Suppressor macrophage treated with lipopolysaccharide for 1 hour (primary cell): ENCODE measurements at places on chromosomes 13 and 19.

DNA sequence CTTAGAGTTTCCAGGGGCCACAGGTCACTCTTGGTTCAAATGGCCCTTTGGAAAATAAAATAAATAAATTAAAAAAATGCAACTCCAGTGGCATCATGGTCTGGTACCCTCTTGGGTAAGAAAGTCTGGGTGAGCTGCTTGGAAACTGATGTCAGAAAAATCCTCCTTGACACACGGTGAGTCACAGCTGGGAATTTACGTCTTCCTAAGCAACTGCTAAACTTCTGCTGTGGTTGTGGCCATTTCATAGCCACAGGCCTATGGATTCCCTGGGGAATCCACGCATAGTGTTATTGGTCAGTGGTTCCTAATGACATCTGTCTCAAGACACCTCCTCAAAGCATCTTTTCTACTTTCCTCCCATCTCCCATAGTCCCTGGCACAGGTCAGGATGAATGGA lies 220.8 kb downstream of the COG6 start:
- peak; percentile 51 for DNase-seq

DNA sequence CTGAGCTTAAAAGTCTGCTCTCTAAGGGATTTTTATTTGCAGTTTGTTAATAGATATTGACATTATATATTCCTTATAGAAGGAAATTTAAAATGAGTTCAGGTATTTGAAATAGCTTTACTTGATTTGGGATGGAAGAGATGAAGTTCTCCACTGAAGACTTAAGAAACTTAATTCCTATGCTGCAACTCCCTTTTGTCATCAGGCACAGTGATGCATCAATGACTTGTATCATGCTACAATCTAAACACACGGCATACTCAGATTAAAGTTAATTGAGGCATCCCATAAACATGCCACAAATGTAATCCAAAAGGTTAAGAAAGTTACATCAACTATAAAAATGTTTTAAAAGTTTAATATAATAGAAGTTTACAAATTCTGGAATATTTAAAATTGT lies 109.0 kb downstream of the STARD13 start:
- DNase-seq = no peak

DNA sequence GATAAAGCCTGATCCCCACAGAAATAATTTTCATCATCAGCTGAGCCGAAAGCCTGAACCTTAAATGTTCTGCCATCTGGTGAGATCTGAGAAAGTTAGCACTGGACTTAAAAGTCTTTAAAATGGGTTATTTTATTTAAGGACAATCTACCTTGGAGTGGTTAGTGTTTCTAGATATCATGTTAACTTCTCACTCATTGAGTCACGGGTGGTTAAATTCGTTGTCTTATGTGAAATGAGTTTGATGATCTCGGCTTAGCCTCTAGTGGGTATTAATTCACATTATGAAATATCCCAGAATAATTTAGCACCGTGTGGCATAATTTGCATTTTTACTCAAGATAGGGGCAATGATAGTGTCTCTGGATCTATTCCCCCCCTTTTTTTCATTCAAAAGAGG lies 117.4 kb upstream of the ZNF536 start:
- DNase-seq = no peak

DNA sequence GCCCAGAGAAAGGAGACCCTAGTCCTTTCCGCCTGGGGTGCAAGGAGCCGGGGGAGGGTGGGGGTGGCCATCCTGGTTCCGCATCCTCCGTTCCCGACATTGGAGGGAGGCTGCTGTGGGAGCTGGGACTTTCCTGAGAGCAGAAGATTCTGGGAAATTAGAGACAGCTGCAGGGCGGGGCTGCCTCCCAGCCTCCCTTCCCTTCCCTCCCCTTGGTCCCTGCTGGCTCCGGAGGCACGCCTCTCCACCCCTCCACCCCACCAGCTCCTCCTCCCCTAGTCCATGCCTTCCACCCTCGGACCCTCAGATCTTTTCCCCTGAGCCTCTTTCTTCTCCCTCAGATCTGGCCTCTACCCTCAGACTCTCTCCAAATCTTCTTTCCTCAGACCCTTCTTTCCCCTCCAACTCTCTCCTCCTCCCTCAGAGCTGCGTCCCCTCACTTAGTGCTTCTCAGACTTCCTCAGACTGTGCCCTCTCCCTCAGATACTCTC lies 3.1 kb upstream of the BCL3 start:
- DNase-seq = peak; percentile 56

DNA sequence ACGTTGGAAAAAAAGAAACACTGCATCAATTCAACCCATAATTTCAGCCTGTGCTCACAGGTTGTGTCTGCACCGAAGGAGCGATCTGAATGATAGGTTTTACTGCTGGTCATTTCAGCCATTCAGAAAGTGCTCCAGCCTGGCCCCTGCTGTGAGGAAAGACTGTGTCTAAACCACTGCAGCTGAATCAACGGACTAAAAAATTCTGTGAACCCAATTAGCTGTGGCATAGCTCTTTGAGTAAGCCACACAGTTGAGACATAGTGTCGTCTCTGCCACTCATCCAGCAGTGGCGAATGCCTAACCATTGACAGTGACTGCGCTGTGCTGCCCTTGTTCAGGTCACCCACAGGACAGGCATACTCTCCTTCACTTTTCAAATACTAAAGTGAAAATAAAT lies 179.8 kb downstream of the COG6 start:
- no peak for DNase-seq

GRCh38 chr19:30056580-30056979 lies 114.5 kb downstream of the URI1 start:
- no peak for DNase-seq

DNA sequence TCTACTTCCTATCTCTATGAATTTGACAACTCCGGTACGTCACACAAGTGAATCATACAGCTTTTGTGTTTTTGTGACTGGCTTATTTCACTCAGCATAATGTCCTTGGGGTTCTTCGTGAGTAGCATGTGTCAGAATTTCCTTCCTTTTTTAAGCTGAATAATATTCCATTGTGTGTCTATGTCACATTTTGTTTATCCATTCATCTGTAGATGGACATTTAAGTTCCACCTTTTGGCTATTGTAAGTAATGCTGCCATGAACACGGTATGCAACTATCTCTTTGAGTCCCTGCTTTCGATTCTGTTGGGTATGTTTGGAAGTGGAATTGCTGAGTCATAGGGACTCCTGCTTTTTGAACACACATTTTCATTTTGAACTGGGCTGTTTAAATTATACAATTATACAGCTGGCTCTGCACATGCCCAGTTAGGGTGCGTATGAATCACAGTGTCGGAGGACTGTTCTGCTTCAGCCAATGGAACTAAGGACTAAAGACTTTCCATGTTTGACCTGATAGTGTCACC lies 43.0 kb upstream of the C13orf42 start:
- peak; percentile 68 for DNase-seq

DNA sequence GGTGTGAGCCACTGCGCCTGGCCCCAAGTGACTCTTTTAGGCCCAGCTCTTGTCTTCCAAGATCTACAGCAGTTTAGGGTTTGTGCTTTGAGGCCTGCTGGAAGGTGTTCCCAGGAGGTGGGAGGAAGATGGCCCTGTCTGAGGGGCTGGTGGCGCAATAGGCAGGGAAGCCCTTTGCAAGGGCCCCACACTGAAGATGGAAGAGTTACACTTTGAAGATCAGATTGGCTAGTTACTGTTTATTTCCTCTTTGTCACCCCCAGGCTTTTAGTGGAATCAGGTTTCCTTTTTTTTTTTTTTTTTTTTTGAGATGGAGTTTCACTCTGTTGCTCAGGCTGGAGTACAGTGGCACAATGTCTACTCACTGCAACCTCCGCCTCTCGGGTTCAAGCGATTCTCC lies 1.9 kb upstream of the RABAC1 start:
- DNase-seq = no peak

DNA sequence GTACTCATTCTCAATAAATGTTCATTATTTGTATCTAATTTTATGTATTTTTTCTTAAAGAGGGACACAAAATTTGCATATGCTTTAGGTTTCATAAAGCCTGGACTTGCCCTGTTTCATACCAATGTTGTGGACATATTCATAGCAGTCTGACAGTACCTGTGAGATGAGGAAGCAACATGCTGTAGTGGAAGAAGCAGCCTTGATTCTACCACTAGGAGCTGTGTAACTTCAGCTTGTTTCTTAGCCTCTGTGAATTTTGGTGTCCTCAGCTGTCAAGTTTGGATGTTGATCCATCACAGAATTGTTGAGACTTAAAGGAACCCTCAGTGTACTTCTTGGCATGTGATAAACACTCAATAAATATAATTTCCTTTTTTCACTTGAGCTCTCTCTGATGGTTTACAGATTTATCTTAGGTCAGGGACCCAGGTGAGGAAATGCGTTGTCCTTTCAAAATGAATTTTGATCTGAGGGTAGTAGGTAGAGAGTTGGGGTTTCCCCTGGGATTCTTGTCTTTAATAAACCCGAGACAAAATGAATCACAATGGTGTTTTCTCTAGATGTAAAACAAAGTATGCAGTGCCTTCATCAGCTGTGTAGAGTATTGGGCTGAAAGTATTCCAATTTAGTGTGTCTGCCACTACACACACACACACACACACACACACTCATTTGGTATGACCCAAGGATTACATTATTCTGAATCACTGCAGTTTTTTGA lies 152.1 kb downstream of the KCNRG start:
- no peak for DNase-seq

- no peak for DNase-seq
Measured at GRCh38 chr13:68970532-68970931, 1137.1 kb upstream of the ATXN8OS start.

GRCh38 chr19:49924004-49924880 lies 4.8 kb upstream of the ATF5 start:
- no peak for DNase-seq

- DNase-seq = no peak
Measured at GRCh38 chr19:58319241-58319640, 7.6 kb upstream of the ZSCAN22 start.

DNA sequence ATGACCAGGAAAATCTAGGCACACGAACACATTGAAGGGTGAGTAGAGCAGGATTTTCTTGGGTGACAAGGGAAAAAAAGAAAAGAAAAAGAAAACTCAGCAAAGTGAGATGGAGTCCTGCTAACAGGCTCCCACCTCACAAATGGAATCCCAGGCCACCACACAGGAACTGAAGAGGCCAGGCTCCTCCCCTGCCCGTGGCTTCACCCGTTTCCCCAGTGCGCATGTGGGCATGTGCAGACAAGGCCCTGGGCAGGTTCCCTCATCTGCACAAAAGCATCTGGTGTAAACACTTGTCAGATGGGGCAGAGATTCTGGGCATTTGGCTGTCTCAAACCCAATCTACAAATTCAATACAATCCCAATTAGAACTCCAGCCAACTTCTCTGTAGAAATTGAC lies 24.5 kb downstream of the CFAP97D2 start:
- no peak for DNase-seq

GRCh38 chr13:111642156-111642767 lies 321.8 kb downstream of the TEX29 start:
- DNase-seq = no peak

- DNase-seq = peak; percentile 90
Measured at GRCh38 chr13:36345438-36346221, 564 bp downstream of the SPART start.

GRCh38 chr19:42165146-42165545 lies 32.9 kb upstream of the POU2F2 start:
- DNase-seq = peak; percentile 75

- DNase-seq = no peak
Measured at GRCh38 chr13:45473627-45474026, 8.9 kb downstream of the COG3 start.

DNA sequence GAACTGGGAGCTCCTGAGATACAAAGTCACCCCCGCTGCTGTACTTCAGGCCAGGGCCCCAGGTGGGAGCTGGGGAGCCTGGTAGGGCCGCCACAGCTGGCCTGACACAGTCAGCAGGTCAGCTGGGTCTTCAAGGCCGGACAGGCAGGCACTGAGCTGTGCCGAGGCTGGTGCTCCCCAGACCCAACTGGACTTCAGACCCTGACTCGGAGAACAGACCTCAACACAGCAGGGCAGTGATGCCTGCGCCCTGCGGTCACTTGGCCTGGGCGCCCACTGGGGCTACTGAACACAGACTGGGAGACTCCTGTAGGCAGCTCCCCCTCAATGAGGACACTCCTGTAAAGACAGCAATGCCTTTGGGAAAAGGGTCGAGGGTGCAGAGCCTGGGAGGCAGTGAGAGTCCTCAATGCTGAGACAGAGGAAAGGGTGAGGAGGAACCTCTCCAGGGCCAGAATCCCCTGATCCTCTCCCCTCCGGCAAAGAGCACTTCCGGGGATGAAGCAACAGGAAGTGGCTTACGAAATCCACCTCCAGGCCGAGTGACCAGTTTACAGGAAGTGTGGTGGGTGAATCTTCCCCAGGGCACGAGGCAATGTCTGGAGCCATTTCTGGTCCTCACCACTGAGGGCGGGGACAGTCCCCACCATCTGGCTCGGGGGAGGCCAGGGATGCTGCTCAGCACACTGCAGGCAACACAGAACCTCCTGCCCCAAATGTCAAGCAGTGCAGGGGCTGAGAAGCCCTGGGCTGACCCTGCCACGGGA lies 40.8 kb upstream of the ISYNA1 start:
- peak; percentile 96 for DNase-seq

- no peak for DNase-seq
Measured at GRCh38 chr13:26075498-26075897, 23.7 kb upstream of the SHISA2 start.

GRCh38 chr19:41866284-41866683 lies 6.2 kb downstream of the RPS19 start:
- DNase-seq = no peak

DNA sequence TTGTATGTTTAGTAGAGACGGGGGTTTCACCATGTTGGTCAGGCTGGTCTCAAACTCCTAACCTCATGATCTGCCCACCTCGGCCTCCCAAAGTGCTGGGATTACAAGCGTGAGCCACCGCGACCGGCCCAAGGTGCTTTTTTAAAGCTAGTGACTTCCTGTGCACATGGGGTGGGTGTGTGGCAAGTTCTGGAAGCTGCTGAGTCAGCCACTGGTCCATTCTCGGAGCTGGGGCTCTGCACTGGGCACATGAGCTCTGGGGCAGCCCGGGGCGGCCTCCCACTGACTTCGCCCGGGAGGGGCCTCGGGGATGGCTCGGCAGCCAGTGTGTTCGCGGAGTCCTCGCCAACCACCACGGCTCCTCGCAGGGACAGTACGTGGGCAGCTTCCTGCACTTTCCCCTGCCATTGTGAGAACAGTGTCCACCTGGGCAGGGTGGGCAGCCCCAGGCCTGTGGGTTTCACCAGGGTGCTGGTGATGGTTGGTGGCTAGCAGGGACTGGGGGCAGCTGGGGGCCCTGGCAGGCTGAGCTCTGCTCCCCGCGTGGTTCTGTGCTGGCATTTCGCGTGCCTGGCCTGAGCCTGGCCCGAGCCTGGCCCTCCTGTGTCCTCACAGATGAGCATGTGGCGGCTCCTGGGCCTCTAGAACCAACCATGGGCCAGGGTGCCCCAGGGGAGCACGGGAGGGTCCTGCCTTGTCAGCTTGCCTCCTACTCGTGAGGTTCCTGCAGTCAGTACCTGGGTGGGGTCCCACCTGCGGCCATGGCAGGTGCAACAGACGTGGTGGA lies 12.2 kb downstream of the CBARP start:
- peak; percentile 55 for DNase-seq

DNA sequence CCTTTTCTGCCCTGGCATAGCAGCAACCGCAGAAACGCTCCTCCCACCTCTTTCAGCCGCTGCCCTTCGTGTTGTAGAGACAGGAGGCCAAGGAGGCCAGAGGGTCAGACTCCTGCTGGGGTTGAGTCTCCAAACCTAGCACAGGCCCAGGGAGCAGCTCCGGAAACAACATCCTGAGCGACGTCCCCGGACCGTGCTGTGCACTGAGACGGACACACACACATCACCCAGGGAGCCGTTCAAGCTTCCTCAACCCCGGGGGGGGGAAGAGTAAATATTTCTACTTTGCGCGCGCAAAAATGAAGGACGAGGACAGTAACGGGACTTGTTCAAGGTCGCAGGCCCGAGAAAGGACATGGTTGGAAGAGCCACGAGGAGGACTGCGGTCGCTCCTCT lies 657 bp downstream of the ZNF550 start:
- no peak for DNase-seq
